Activated T-cell treated with anti-CD3 and anti-CD28 coated beads, Interleukin-2, amount 50 U/mL, for 1 hour (primary cell): ENCODE measurements at places on chromosomes 1 and 21.

DNA sequence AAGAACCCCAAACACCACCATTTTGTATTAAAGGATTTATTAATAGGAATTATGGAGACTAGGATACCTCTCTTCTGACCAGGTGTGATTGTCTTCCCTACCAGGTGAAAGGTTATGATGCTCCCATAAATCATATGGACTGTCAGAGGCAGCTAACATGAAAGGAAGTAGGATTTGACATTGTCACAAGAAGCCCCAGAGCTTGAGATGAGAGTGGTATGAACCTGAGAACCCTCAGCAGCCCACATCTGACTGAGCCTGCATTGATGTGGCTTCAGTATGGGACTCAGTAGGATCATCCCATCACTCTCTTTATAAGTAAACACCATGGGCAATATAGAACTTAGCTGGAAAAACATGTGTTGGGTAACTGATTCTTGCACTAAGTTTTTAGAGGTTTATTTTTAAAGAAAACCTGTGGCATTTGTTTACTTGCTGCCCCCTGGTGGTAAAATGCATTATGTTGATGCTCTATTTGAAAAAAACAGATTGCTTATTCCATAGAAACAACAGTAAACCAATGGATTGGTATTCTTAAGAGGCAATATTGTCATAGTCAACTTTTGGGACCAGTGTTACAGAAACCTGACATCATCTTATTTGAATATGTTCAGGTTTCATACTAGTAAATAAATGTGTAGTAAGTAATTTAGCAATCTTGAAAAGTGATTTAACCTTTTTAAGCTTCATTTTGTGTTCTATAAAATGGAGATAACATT is 16.6 kb upstream of the CACYBP start:
- DNase-seq = no peak

DNA sequence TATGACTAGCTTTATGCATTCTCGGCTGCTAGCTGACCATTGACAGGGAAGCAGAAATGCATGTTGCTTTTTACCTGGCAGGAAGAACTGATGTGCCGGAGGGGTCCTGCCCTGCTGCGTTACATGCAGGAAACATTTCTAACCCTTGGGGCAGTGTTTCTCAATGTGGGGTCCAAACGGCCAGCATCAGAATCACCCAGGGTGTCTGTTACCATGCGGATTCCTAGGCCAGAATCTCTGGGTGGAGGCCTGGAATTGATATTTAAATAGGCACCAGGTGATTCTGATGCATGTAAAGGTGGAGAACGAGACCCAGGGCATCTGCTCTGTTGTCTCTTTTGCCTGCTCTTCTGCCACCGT is 182.7 kb downstream of the PCP4 start:
- DNase-seq = no peak

DNA sequence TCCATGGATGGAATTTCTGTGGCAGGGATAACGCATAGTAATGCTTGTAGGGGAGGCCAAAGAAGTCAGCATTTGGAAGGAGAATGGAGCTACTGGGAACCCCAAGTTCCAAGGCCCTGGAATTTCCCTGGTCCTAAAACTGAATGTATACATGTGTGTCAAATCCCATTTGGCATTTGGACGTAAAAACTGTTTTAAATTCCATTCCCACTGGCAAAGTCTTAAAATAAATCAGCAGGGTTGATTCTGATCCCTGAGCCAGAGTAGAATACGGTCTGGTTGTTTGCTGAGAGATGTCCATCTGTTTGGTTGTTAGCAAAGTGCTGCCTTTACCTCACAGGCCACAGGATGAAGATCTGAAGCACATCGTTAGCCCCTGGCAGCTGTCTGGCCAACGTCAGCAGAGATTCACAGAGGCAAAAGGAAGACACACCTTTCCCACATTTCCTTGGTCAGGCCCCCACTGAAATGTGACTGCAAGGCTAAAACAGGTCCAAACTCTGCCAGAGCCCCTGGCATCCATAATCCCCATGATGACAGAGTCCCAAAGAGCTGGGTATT is 62.2 kb downstream of the GORAB start:
- no peak for DNase-seq

DNA sequence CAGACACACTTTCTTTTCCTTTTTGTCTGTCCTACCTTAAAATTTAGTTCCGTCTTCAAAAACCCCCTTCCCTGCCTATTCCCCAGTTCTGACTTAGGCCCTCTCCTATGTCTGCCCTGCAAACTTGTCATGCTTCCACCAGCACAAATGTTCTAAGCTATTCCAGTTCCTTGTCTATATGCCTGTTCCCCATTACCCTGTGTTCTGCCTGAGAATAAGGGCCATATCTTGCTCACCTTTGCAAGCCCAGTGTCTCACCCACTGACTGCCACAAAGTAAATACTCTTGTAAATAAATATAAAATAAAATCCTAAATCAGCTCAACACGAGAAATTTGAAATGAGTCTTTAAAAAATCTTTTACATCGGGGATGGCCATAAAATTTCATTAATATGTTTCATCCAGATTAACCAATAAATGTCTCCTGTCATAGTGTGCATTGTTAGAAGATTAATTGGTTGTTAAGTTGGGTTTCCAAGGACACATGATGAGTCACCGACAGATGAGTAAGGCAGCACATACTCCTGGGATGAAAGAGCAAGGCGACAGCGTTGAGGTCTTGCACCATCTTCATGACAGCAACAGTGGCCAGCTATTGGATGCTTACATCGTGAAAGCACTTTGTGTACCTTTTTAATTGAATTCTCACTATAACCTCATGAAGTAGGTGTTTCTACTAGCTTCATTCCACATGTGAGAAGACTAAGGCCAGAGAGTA is 92.6 kb upstream of the NGF start:
- DNase-seq = no peak

GRCh38 chr1:56070601-56071000 is 508.8 kb downstream of the PLPP3 start:
- no peak for DNase-seq

DNA sequence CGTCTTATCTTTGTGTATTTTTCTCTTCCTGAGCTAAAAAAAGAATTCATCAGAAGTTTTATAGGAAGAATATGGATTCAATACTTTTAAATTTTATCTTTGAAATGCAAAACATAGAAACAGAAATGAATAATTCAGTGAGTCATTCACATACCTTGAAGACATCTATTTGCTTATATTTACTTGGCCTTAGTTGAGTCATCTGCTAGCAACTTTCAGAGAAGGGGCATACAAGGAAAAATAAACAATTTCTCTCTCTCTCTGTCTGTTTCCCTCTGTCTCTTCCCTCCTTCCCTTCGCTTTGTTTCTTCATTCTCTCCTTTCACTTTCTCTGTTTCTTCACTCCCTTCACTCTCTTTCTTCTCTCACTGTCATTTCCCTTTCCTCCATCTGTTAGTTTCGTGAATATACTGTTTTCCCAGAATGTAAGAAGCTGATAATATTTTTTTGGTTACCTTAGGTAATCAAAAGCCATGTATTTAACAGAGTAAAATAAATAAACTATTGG is 477.2 kb downstream of the BRINP3 start:
- DNase-seq = no peak

DNA sequence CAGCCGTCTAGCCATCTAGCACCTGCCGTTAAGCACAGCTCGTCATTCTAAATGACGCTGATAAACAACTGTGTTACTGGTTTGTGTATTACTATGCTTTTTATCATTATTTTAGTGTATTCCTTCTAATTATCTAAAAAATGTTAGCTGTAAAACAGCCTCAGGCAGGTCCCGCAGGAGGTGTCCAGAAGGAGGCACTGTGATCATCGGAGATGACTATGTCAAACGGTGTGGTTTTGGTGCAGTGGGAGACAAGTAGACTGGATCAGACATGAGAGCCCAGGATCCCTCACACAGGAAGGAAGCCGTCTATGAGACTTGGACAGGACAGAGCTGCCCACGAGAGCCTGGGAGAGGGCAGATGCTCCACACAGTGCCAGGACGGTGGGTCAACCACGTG is 55.3 kb upstream of the COL6A1 start:
- no peak for DNase-seq

GRCh38 chr21:41663805-41664788 is 102.8 kb downstream of the RIPK4 start:
- DNase-seq = no peak

DNA sequence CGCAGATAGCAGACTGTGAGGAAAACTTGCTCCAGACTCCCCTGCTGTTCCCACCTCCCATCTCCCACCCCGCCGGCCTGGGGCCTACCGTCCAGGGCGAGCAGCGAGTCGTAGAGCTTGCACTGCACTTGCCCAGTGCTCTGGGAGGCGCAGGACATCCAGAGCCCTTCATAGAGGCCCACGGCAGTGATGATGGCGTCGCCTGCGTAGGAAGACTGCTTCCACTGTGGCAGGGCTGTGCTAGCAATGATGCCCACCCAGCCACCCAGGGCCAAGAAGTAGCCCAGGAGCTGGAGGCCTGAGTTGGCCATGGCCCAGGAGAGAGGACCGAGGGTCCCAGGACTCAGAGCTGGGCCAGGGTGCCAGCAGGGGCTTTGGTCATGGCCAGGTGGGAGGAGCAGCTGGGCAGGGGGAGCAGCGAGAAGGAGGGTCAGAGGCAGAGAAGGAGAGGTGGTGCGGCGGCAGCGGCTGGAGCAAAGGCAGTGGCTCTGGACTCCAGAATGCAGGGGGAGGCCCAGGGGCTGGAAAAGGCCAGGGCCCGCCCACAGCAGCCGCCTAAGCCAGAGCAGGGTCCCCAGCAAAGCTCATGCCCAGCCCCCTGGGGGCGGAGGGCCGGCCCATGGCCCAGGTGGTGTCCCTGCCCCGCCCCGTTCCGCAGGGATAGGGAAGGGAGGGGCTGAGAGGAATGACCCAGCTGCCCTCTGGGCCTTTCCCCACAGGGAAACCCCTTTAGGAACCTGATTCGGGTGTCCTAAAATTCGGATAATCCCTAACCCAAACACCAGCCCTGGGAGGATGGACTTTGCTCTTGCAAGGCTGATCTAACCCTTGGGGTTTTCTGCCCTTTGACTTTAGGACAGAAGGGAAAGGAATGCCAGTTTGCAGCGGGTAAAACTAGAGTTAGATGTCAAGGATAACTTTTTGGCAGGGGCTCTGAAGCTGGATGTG is at the start of gene CLDN19:
Gene CLDN19 (minus strand): TSS at position 484 of the 948 bp plus-strand sequence. CDS start 173 bp downstream, at position 311.
- no peak for DNase-seq

DNA sequence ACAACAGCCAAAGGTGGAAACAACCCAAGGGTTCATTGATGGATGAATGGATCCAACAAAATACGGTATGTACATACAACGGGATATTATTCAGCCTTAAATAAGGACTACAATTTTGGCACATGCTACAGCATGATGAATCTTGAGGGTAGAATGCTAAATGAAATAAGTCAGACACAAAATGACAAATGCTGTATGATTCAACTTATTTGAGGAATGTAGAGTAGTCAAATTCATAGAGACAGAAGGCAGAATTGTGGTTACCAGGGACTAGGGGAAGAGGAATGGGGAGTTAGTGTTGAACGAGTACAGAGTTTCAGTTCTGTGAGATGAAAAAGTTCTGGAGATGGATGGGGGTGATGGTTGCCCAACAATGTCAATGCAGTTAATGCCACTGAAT is 118.0 kb upstream of the PAXBP1 start:
- no peak for DNase-seq

- no peak for DNase-seq
Measured at GRCh38 chr1:43321331-43321891, 16.2 kb upstream of the MPL start.

DNA sequence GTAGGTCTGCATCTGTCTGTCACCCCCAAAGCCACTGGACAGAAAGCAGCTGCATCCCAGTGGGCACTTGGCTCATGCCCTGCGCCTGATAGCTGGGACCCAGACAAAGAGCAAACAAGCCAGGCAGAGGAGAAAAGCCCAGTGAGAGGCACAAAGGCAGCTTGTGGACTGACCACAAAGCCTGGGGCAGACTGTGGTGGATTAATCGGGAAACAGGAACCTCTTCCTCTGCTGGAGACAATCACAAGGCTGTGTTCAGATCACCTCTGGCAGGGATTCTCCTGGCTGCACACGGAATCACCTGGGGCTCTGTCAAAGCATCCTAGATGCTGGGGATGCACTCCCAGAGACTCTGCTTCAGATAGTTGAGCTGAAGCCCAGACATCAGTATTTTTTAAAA is 15.2 kb upstream of the GJB5 start:
- DNase-seq = no peak

- DNase-seq = no peak
Measured at GRCh38 chr1:75811211-75811981, 14.7 kb downstream of the MSH4 start.

GRCh38 chr1:36796733-36797132 is 237.6 kb downstream of the GRIK3 start:
- DNase-seq = no peak

GRCh38 chr1:113899111-113899510 is 5.5 kb downstream of the AP4B1 start:
- DNase-seq = no peak

- no peak for DNase-seq
Measured at GRCh38 chr1:233277637-233278606, 17.6 kb downstream of the PCNX2 start.

DNA sequence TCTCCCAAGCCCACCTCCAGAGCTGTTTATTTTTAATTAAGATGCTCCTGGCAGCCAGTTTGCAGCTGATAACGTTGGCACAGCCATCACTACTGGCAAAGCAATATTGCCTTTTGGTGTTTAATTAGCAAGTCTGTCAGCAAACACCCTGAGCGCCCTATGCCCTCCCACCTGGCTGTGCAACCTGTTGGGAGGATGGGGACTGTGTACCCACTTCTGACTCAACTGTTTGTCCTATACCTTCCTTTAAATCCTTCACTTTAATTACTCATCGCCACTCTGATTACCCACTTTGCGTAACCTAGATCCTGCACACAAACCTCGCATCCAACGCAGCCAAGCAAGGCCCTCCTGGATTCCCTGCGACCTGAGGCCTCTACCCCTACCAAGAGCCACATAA is 67.1 kb downstream of the BCAR3 start:
- DNase-seq = no peak

DNA sequence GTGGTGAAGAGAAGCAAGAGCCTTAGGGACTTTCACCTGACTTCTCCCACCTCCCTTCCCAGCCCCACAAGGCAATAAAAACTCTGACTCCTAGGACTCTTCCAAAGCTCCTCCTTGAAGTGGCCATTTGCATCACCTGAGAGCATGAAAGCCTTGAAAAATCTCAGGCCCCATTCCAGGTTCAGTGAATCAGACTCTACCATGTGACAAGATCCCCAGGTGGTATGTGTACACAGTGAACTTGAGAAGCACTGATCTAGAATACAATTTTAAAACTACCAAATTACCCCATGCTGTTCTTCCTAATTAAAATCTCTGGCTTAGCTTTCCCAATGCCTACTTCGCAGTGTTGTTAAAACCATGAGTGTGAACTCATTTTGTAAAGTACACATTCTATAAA is 195.1 kb upstream of the SAMSN1 start:
- no peak for DNase-seq

DNA sequence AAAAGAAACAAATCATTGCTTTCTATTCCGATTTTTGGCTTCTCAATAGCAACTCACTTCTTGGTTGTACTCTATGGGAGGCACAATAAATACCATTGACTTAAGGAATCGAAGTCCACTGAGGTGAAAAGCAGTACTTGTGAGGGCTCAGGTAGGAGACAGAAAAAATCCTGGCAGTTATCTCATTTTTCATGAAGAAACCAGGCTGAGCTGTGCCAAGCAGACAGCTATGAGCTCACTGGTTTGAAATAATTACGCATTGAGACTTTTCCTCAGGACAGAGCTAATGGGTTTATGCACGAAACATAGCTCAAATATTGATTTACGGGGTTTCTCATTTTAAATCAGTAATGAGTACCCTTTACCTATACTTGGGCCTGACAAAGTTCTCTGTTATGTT is 18.5 kb downstream of the COLGALT2 start:
- DNase-seq = no peak

GRCh38 chr1:156429313-156430060 is 60.5 kb downstream of the RHBG start:
- no peak for DNase-seq
